ENCODE measurements at places on chromosomes 13 and 19.

DNA sequence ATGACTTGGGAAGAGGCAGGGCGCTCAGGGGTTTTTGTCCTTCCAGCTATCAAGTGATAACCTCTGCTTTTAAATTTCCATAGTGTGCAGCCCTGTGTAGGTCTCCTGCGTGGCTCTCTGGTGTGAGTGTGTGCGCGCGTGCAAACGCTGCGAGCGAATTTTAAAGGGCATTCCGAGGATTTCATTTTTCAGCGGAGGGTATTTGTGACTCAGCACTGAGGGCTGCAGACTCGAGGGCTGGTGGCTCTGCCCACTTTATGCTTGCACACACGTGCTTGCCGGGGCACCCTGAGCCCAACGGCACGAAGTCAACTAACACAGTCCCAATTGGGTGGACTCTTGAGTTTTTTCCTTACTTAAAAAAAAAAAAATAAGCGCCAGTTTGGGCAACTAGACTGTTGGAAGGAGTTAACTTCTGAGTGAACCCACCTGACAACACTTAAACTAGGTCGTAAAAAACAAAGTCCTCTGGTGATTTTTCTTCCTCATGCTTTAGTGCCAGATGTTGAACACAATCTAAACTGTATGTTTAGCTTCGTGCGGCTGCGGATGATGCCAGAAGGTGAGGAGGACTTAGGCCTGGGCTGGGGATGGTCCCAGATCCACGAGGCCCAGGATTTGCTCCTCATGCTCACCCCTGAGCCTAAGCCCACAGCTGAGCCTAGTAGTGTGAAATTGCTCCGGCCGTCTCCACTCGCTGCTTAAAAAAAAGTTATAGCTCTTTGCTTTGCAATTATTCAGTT, 2.1 kb downstream of the FGF9 start:
- DNase-seq, result no peak

- DNase-seq, result no peak
Measured at GRCh38 chr13:51235186-51235585, 13.0 kb downstream of the FAM124A start.

DNA sequence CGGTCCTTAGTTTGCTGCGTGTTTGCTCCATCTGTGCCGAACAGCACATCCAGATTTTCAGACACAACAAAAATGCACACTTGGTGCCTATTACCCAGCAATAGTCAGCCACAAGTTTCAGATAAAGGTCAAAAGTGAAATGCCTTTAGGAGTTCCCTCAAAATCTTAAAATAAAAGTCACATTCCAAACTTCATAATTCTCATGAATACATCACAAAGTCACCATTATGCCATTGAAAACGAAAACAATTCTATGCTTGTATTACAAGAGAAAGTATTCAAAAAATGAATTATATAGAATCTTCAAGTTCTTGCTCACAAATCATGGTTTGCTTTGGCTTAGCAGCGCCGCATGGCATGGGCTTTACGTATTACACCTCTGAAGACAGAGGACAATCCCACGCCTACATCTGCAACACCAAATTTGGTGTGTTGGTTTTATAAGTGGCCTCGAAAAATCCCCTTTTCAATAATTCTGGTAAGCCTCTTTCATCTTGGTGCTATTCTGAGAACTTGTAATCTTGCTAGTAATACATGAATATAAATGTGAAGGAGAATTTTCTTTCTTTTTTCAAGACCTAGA, 26.6 kb downstream of the COL4A1 start:
- DNase-seq, result no peak

DNA sequence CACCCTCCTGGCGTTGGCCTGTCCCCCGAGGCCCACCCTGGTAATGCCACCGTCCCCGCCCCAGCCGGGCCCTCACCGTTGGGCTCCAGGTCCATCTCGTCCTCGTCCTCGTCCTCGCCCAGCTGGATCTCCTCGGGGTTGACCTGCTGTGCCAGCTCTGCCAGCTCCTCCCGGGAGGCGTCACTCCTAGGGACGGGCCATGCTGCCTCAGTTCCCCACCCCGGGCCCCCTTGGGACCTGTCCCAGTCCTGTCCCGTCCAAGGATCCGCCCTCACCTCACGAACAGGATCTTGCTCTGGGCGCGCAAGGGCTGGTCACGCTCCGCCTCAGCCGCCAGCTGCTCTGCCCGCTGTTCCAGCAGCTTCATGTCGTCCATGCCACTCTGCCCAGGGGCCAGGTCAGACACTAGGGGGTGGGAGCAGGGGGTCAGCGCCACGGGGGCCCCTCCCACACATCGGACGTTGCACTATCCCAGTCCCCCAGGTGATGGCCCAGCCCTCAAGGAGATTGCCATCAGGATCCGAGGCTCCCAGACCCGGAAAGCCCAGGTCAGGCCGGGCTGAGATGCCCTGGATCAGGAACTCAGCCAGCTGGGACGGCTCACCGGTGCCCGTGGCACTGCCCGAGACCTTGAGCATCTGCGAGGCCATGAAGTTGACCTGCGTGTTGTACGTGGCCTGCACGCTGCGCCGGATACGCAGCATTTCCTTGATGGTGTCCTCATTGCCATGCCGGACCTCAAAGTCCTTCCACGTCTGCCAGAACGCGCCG, 9.5 kb downstream of the XAB2 start:
- no peak for DNase-seq

DNA sequence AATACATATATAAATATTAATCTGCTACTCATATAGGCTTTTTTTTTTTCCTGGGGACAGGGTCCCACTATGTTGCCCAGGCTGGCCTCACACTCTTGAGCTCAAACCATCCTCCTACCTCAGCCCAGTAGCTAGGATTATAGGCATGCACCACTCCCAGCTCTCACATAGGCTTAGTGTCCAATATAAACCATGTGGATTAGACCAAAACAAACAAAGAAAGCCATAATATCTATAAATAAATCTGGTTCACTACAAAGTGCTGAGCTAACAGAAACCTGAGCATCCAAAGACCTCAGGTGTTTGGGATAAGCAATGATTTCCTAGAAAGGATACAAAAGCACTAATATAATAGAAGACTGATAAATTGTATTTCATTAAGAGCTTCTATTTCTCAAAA, 26.0 kb downstream of the TBC1D4 start:
- DNase-seq, result no peak

Data from CD4-positive, CD25-positive, alpha-beta regulatory T cell (primary cell).